ENCODE measurements at places on chromosomes 7 and 10. TPM values are rescaled to one million over a fixed set of nuclear protein-coding genes. Genes with fewer than 3 reads are reported as not detected.

HTRA1 gene
- not detected for total RNA-seq

- no peak for DNase-seq
These were observed 734 bp downstream of the PCLO start for GRCh38 chr7:83161899-83162401.

GRCh38 chr10:75244487-75245353, 9.0 kb upstream of the COMTD1 start:
- no peak for DNase-seq

GRCh38 chr10:115801992-115802391, 471.0 kb downstream of the GFRA1 start:
- DNase-seq = no peak

- DNase-seq = no peak
These were observed 204.1 kb upstream of the NFE2L3 start for GRCh38 chr7:25947669-25948516.

GRCh38 chr10:30188556-30189237, 129.3 kb upstream of the JCAD start:
- no peak for DNase-seq

TUBAL3 gene
- total RNA-seq = not detected

DNA sequence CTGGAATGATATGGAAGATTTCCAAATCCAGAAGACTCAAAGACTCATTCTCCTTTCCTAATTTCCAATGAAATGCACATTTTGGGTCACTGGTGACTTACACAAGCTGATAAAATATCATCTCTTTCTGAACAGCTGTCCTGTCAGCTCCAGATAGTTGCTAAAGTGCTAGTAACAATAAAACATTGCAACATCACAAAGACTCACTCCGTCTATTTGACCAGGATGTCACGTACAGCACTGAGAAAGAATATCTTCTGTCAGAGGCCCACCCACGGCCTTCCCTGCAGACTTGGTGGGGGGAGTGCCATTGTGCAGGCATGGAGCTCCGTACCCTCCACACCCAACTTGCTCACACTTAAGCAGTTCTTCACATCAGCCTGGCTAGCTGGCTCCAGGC, 78.9 kb upstream of the EGR2 start:
- DNase-seq = no peak

SCIN gene
- not detected for total RNA-seq

SNX10 gene
- total RNA-seq = 14.4 TPM

DNA sequence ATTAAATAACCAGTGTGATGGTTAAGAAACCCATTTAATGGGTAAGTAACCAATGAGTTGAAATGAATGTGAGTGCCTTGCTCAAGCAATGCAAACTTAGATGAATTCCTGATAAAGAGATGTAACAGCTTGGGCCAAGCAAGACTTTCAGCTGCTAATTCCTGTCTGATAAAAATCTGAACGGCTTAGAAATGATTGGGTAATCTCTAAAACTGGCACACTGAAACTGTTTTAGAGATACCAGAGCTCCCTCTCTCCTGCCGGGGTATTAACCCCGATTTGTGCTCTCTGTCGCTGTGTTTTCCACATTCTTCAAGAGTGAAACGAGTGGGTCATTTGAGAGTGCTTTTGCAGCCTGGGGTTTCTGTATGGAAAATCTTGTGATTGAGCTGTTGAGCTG, 534.9 kb upstream of the GALNT17 start:
- DNase-seq = no peak
